ENCODE measurements at places on chromosomes 3 and 15.

DNA sequence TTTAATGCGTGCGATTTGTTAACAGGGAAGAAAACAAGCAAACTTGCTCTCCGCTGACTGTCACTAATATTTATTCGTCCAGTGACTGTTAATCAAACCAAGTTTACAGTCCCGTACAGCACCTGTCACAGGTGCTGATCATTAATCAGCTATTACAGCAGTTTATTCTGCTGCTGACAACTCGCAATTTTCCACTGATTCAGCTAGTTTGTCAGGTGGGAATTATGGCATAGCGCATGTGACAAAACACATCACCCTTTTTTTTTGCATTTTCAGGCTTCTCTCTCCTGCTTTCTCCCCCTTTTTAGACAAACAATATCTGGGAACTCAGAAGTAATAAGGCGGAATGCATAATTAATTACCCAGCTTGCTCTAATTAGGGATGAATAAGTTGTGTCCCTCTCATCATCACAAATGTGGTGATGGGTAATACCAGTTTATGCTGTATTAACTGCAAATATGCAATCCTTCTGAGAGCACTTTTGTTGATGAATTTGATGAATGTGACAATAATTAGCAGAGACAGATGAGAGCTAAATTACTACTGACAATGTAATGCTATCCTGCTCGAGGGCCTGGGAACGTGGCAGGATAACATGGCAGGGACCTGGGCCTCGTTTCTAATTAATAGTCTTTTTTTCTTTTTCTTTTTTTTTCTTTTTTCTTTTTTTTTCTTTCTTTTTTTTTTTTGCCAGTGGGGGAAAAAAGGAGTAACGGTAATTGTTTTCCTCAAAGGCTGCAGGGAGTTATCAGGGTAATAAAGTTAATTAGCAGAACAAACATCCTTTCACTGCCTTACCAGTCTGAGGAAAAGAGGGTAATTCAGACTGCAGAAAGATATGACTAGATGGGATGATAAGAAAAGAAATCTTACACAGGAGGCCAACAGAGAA lies 150.3 kb upstream of the SOX2 start:
- no peak for DNase-seq

DNA sequence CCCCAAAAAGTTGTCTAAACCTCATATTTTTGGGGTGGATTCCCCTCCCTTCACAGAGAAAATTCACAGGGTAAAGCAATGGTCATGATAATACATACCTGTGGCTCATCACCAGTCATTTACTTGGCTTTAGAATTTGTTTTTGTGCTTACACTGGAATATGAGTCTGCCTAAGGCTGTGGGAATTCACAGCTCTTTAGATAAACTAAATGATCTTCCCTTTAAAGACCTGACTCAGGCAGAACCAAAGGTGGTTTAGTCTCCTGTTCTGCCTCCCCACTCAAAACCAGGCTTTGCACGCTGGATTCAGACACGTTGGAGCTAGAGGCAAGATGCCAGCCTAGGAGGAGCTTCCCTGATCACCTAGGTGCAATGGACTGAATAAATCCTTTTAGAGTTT lies 40.3 kb upstream of the BNC1 start:
- no peak for DNase-seq

GRCh38 chr3:77186728-77187127 lies 146.8 kb downstream of the ROBO2 start:
- no peak for DNase-seq

GRCh38 chr3:141619450-141619849 lies 118.6 kb upstream of the RNF7 start:
- no peak for DNase-seq

DNA sequence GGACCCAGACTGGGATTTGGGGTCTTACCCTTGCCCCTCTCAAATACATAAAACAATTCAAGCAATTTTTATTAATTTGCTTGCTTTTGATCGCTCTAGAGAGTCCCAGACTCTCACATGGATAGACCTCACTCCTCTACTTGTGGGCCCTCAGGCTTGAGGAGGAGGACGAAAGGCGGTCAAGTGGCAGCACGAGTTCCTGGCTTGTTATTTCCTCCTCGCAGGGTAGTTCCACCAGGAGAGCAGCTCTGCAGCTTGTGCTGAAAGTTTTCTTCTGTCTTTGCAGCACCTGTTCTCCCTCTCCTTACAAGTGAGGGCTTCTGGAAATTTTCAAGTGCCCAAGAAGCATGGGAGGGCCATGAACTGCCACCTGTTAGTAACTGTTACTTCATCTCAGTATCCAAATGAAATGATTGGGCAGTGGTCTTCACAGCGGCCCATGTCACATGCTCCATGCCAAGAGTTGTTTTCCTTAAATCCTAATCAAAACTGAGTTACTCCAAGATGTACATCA lies 22.7 kb downstream of the ABI3BP start:
- no peak for DNase-seq

- no peak for DNase-seq
Observed at GRCh38 chr3:141955175-141955574, 78.7 kb downstream of the ATP1B3 start.
